ENCODE measurements at places on chromosomes 5 and 9.

DNA sequence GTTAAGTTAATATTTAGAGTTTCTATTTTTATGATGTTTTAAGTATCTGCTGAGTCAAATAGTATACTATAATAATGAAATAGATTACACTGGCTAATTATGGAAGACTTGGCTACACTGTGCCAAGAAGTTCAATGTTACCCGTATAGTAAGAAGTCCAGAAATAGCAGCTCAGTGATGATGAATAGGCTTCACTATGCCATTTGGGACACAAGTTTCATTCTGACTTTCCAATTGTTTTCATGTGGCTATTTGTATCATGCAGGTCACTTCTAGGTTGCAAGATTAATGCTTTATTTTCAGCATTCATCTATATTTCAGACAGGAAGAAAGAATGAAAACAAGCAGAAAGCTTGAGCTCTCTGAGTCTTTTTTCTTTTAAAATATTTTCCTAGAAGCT is 194.5 kb upstream of the RIOK2 start:
- no peak for DNase-seq

- no peak for DNase-seq
These were observed 20.4 kb upstream of the BRD3 start for GRCh38 chr9:134088063-134088725.

- DNase-seq = no peak
These were observed 139.3 kb downstream of the RAPGEF6 start for GRCh38 chr5:131495536-131496399.

DNA sequence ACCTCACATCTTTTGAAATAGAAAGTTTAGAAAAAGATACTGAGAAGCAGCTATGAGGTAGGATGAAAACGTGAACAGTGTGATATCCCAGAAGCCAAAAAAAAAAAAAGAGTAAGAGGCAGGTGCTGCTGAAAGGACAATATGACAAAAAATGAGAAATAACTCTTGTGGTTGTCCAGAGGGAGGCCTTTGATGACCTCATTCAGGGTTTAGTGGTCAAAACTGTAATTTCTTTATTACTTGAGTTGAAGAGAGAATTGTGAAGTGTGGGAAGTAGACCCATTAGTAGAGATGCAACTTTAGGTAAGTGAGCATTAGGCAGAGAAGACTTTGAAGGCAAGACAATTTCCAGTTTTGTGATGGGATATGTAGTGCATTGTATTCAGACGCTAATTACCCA is 1306.3 kb upstream of the ACO1 start:
- no peak for DNase-seq

GRCh38 chr5:138778234-138778633 is 25.0 kb downstream of the CTNNA1 start:
- no peak for DNase-seq

- DNase-seq = no peak
These were observed 34.0 kb downstream of the BOD1 start for GRCh38 chr5:173582216-173583111.

DNA sequence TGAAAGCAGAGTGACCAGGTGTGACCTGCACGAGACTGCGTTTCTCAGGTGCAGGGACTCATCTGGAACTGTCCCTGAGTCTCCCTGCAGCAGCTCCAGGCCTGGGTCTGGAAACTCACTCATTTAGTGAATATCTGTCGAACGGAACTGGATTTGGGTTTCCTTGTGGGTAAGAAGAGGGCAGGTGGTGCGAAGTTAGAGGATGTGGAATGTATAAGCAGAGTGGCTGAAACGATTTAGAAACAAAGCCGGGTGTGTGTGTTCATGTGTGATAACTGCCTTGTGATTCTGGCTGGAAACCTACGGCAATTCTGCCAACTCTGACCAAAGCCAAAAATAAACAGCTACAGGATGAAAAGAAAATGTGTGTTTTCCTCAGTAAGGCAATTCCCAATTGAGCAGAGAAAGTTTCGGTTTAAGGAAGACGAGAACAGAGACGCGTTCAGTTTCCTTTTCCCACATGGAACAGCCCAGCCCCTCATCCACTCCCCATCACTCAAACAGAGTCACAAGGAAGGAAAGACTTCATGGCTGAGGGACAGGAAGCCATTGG is 130.3 kb downstream of the NSG2 start:
- DNase-seq = no peak

DNA sequence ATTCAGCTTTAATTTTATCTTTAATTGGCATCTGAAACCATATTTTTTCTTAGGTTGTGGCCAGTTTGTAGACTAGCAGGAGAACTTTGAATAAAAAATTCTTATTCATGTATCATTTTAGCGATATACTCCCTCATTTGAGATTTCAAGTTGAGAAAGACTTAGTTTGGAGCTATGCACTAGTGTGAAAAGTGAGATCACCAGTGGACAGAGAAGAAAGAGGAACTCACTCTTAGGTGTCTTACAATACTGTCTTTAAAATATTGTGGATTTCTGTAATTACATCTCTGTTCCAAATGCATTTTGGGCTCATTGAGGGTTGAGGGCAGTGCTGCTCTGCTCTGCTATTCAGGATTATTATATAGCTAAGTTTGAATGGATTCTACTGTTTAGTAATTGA is 54.7 kb downstream of the NAA35 start:
- no peak for DNase-seq

DNA sequence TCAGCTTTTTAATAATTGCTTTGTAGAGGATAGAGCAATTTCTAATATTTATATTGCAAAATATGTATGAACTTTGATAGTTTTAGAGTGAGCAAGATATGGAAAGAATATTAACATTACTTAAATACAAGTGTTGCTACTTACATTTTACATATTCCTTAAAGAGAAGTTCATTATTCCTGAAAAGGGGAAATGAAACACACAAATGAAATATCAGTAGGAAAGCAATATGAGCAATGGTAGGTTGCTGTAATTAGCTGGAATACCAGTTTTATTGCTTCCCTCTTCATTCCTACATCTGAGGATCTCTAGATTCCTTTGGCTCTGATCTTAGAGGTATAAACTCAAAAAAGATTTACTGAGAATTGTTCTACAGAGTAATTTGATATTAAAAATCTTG is 414.1 kb downstream of the FAM170A start:
- no peak for DNase-seq

- DNase-seq = no peak
These were observed 52.3 kb upstream of the IFNK start for GRCh38 chr9:27471789-27472188.

DNA sequence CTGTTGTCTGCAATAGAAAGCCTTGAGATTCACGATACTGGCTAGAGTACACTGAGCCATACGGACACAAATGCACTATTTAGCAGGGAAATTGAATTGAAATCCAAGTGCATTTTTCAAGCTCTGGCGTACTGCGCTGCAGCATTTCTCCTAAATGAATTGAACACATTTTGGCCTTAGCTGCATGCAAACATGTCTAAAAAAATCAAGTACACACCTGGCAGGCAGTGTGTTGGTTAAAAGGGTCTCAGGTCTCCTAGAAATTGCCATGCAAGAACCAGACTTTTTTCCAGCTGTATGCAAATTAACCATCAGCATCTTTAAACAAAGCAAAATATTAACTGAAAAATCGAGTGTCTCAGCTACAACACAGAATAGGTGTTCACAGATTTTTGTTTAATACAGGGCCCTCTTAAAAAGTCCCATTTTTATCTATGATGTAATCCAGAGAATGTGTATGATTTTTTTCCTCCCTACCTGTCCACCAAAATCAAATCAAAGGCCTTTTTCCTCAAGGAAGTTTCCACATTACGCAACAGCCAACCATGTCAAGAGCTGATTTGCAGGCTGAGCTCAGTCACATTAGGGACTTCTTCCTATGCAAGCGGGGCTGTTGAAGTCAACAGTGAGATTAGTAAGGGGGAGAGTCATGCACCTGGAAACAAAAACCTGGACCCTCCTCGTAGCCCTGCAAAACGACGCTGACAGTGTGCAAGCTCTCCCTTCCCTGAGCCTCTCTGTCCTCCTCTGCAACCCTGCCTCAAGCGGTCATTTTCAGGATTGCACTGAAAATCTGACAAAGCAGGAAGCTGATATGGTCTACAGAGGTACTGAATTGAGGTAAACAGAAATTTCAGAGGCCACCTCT is 14.1 kb upstream of the SFXN1 start:
- DNase-seq = peak; percentile 56

- DNase-seq = no peak
These were observed 15.0 kb downstream of the LHX6 start for GRCh38 chr9:122213589-122214413.

DNA sequence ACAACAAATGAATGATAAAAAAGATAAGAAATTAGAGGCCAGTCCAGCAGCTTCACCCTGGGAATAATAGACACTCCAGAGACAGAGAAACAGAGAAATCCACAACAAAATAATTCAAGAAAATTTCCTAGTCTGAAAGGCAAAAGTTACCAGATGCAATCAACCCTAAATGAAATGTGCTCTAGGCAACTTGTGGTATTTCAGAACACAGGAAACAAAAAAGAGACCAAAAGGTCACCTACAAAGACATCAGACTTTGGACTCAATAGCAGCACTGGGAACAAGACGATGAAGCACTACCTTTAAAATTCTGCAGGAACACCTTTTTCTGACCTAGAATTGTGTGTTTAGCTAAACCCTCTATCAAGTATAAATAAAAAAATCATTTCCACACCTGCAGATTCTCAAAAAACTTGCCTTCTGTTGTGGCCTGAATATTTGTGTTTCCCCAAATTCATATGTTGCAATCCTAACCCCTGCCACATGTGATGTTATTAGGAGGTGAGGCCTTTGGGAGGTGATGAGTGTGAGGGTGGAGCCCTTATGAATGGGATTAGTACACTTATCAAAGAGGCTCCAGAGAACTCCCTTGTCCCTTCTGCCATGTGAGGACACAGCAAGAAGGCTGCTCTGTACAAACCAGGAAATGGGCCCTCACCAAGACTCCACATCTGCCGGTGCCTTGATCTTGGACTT is 5.9 kb upstream of the MAPK9 start:
- no peak for DNase-seq

DNA sequence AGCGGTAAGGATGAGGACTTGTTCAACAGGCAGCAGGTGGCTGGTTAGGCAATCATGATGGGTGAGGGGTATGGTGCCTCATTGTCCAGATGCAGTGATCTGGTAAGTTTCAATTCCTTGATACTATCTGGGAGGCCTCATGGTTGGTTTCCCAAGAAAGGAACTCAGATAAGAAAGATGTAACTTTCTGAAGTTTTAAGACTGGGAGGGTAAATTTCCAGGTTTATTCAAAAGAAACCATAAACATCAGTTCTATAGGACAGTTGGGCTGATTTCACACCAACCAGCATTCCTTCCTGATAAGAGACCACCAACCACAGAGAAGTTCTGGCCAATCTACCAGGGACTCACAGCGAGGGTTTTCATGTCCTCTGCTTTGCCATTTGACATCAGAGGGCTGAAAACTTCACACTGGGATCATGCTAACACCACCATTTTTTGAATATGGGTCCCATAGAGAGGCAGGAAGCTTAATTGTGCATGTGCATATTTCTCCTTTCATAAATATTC is 773 bp upstream of the AGGF1 start:
- no peak for DNase-seq

DNA sequence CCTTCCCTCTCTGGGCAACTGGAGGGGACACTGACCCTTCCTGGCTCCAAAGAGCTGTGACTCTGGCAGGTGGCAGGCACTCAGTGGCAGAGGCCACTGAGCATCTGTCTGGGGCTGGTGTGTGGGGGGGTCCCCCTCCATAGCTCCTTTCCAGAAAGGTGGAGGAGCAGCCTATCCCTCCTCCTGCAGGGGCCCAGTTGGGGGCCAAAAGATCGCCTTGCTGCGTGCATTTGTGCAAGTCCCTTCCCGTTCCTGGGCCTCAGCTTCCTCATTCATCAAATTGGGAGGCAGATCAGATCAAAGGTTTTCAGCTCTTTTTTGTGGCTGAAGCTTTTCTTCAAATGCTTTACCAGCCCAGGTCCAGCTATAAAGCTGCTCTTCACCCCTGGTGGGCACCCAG is 77.7 kb downstream of the NTNG2 start:
- no peak for DNase-seq

DNA sequence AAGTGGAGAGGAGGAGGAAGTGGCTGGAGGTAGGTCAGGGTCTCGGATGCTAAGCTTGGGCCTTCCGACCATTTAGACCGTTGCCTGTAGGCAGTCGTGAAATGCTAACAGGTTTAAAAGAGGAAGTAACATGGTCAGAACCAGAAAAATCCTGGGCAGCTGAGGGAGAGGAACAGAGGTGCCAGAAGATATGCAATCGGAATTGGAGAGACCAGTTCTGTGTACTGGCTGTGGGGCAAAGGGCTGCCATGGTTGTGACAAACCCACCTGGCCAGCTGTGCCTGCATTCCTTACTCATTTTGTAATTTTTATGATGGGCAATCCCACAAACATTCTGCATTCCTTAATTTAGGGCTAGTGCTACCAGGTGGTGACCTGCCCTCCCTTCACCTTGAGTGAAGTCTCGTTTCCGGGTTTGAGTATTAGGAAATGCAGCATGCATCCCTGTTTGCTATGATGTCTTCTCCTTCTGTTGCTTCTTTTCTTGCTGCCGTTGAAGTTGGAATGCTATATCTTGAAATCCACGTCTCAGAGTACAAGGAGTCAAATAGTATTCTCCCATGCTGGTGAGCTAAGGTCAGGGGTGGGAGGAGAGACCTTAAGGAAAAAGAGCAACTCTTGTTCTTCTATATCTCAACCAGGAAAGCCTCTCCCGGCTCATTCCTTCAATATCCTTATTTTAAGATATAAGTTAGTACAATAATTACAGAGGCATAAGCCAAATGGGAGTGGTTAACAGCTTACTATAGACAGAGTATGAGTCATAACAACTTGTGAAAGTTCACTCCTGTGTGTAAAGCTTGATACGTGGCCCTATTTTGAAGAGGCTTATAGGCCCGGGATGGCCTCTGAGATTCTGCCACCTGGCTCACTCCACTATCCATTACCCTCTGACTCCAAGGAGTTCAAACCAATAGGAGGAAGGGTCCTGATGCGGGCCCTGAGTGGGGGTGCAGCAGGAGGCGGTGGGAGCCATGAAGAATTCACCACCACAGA is 37.0 kb downstream of the B4GALT1 start:
- no peak for DNase-seq

GRCh38 chr9:128125580-128126354 is 1.8 kb downstream of the PTGES2 start:
- no peak for DNase-seq

DNA sequence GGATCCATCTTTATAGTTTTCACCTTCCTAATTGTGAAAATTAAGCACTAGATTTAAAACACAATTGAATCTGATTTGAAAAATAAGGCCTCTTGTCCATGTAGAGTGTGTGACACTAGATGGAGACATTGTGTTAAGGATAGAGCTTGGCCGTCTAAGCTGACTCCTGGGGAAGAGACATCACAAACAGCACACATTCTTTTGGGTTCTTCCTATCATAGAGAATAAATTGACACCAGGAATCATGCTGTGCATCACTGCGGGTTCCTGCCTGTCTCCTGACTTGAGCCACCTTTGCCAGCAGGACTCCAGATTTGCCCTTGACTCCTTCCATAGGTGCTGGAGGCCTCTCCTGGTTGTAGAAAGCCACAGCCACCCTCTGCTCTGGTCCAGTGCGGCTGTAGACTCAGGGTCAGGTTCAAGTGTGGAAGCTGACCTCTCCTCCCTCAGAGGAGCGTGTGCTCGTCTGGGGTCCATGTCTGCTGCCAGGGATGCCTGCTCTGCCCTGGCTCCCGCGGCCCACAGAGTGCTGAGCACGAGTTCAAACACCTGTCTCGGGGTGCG is 11.2 kb downstream of the ROPN1L start:
- DNase-seq = no peak

Data from stimulated activated CD8-positive, alpha-beta memory T cell treated with anti-CD3 and anti-CD28 coated beads, Interleukin-7, amount 100 ng/mL, for 4 hours (primary cell).